ENCODE measurements at places on chromosomes 4 and X.
A peak's percentile ranks its signal among the peaks of the same experiment; 100 is the strongest.

GRCh38 chr4:24285759-24286158 is 298.6 kb downstream of the DHX15 start:
- no peak for DNase-seq

DNA sequence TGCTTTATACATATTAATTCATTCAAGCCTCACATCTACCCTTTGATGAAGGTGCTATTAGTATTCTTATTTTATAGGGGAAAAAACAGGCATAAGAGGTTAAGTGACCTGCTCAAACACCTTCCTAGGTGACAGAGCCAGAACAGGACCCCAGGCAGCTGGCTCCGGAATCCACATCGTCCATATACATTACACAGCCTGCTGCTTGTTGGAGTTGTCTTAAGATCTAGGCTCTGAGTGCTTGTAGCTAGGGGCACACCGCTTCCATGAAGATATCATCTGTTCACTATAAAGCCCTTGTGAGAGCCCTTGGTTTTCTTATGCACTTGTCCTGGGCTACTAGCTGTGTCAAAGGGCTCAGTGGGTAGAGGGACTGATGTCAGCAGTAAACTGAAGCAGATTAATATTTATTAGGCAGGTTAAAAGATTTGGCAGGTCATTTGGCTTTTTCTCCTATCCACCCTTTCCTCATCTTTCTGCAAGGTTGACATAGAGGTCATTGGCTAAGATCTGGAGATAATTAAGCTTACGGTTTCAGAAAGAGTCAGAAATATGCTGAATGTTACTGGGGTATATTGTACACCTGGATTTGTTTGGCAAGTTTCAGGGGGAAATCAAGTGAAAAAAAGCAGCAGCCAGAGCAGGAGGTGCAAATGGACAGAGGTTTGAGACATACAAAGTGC is 195.4 kb downstream of the SOWAHB start:
- no peak for DNase-seq

- no peak for DNase-seq
These were observed 35.4 kb upstream of the ENPP6 start for GRCh38 chr4:184253072-184253420.

- peak; percentile 37 for DNase-seq
These were observed 78.8 kb downstream of the RLIM start for GRCh38 chrX:74535408-74536151.

DNA sequence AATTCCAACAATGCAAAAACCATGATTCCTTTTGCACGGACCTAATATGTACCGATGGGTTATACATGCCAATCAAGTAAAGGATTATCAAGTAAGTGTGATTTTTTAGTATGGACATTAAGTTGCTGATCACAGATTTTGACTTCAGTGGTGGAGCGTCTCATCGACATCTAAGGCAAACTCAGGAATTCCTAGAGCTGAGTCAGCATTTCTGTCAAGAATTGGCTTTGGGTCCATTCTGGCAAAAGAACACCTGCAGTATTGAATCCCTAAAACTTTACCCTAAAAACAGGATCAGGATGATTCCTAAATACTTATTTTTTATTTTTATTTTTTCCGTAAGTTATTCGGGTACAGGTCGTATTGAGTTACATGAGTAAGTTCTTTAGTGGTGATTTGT is 83.6 kb downstream of the HPGD start:
- no peak for DNase-seq

GRCh38 chrX:153395613-153396319 is 5.4 kb downstream of the PNMA6E start:
- no peak for DNase-seq

- DNase-seq = no peak
These were observed 90.6 kb downstream of the TSPAN7 start for GRCh38 chrX:38651625-38652601.

- DNase-seq = no peak
These were observed 169.6 kb downstream of the MID1IP1 start for GRCh38 chrX:38970845-38971244.

DNA sequence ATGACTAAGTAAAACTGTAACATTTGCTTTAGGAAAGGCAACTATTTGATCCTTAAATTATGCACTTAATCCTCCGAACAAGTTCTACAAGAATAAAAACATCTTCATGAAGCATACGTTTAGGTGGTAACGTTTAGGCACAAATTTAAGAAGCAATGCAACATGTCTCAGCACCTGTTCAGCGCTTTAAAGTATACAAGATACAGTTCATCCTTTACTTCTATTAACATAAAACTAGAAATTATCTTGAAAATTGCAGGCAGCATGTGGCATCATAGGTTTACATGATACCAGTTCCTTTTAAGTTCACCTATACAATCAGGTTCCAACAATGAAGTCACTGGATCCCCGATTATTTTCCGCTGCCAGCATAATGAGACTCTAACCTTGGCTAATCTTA is 1.5 kb downstream of the PLA2G12A start:
- no peak for DNase-seq

DNA sequence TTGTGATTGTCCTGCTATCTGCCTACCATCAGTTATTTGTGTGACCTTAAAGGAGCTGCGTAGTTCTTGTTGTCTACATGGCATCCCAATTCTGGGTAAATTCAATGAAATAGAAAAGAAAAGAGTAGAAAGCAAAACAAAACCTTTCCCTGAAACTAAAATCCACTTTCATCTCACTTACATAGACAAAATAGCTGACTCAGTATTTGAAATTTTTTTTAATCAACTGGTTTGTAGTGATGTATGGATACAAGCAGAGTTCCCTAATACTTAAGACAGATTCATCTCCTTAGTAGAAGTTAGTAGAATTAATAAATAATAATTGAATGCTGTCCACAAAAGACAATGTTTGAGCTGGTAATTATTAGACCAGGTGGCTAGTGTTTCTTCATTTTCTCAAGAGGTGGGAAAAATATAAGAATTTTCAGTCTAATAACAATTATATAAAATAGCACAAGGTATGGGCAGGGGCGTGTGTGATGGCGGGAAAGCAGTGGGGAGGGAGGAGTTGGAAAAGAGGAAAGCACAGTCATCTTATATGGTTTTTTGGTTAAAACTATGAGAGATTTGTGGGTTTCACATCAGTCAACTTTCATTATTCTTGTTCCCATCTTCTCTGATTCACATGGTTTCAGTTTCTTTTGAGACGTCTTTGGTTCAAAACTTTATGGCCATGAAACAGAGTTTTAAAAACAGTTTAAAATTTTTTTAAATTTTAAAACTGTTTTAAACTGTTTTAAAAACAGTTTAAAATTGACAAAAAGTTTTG is 275.2 kb downstream of the SPRY1 start:
- DNase-seq = no peak

Data from AG09319 (cell line).